Hematopoietic multipotent progenitor cell treated with erythropoietin and hydrocortisone succinate and interleukin-3 and kit ligand, for 6 days (in vitro differentiated cells): ENCODE measurements at places on chromosomes 13 and 19.
A peak's percentile ranks its signal among the peaks of the same experiment; 100 is the strongest.

GRCh38 chr19:20367811-20368294 is 197.7 kb downstream of the ZNF737 start:
- no peak for DNase-seq

DNA sequence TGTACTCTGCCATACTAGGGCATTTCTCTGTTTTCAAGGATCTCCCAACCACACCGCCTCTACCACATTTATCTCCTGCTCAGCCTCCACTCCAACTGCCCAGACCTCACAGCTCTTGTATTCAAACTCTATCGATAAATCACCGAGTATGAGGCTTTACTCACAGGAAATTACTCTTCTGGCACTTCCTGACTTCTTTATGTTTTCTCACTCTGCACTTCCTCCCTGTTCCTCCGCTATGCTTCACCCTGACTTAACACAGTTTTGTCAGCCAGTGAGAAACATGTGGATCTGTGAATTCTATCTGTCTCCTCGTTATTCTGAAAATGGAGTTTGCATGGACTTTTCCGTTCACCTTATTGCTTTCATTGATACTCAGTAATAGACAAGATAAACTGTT is 2.6 kb upstream of the CARD8 start:
- peak; percentile 64 for DNase-seq

- peak; percentile 83 for DNase-seq
Measured at GRCh38 chr19:17424743-17425365, 5.0 kb downstream of the MVB12A start.

DNA sequence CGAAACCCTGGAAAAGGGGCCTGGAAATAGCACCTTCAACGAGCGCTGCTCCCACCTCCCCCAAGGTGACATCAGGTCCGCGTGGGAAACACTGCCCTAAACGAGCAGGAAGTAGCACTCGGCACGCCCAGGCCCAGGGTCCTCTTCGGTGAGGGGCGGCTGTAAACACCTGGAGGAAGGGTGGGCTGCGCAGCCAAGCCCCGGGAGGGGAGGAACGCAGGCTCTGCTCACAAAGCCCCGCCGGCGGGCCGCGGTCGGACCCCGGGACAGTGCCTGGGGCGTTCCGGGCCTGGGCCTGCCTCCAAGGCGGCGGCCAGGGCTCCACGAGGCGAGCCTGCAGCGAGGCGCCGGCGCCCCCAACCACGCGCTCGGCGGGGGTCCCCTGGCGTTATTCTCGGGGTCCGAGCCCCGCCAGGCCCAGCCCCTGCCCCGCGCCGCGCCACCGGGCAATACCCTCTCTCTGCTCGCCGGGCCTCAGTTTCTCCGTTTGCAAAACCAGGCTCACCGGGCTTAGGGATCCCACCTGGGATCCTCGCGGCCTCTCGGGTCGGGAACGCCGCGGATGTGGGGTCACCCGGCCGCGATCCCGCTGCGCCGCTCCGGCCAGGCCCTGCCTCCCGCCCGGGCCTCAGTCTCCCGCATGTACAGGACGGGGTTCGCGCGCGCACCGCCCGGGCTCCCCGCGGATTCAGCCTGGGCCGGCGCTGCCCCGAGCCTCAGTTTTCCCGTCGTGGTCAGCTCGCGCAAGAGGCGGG is 630 bp downstream of the RNF126 start:
- DNase-seq: peak; percentile 83

- DNase-seq: no peak
Measured at GRCh38 chr13:110017379-110017778, 231.0 kb upstream of the IRS2 start.

DNA sequence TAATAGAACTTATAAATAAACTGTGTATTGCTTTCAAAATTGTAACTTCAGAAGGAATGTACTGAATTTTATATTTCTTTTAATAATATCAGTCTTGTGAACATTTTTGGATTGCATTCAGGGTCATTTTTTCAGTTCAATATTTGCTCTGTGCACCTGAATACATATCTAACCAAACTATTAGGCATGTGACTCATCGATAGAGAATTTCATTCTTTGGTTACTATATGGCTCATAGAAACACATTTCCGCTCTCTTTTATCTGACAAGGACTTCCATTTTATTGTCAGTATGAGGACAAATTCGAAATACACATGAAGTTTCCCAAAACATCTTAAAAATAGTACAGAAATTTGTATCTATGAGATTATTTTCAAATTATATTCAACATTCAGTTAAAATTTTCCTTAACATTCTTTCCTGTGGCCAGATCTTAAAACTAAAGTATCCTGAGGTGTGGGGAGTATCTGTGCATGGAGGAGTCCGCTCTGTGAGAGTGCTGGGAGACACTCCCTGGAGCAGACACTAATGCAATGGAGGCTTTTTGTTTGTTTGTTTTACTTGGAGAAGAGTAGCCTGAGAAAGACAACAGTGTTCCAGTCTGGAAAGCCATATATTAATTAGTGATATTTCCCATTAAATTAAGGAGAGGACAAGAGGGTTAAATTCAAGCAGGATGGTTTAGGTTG is 483.6 kb downstream of the PCDH20 start:
- DNase-seq: no peak

GRCh38 chr19:17107546-17108452 is 32.2 kb downstream of the MYO9B start:
- DNase-seq: no peak

DNA sequence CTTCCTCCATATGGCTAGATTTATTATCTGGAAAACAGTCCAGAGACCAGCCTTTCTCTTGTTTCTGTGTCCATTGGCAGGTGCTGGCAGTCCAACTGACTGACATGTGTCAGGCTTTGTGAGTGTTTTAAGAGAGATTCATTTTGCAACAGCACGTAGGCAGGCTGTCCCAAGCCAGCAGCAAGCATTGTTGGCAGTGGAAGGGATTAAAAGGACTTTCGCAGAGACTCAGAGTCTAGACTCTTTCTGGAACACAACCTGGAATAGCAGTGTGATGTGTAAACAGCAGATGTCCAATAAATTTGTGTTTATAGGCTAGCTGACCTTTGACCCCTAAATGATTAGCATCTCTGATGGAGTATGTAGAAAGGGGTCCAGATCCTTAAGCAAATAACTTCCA is 222.2 kb upstream of the SERP2 start:
- no peak for DNase-seq

DNA sequence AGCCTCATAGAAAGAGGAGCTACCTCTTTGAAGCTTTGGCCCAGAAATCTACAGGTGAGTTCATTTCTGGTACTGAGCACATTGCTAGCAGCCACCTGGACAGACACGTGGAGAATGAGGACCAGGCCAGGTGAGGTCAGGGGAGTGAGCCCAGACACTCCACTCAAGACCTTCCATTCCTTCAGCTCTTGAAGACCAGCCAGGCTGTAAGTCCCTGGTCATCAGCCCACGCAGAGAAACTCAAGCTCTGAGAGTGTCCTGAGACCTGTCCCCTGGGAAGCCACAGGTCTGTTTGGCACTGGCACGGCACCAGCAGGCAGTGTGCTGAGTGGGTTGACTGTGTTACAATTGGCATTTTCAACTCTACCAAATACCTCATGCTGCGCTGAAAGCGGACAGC is 27.4 kb downstream of the C13orf42 start:
- DNase-seq: no peak

- DNase-seq: peak; percentile 84
Measured at GRCh38 chr19:56321989-56322440, 7.4 kb upstream of the ZSCAN5A start.

DNA sequence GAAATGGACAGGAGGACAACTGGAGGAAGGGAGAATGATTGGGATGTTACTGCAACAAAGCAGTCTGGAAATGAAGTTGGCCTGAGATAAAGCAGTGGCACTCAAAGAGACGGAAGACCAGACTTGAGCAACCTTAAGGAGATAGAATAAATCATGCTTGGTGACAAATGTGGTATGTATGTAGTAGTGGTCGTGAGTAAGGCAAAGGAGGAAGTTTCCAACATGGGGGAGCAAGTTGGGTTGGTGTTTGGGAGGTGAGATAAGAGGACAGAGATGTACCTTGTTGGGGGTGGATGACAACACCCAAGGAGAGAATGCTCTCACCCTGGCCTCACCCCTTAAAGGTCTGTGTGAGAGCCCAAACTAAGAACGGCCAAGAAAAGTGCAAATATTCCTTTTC is 420.5 kb downstream of the DIAPH3 start:
- DNase-seq: no peak

GRCh38 chr13:98265692-98266551 is 88.9 kb upstream of the RNF113B start:
- DNase-seq: no peak

DNA sequence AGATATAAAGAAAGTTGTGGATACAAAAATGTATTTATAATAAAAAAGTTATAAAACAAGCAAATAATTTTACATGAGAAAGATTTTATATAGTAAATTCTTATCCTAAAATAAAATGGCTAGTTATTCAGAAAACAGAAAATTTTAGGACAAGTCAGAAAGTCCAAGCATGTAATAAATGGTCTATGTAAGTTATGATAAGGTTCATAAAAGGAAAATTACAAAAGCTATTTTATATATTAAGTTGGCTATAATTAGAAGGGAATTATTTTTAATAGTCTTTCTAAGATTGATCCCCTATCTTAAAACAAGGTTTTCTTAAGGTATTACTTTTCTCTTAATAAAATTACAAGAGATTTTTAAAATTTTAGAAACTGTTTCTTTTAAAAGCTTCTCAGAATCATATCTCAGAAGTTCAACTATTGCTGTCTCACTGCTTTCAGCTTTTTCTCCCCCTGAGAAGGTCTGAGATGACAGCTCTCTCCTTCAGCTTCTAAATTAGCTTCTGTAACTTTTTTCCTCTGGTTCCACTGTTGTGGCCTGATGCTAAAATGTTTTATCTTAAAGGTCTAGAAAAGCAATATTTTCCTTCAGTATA is 8.7 kb downstream of the CCDC169 start:
- peak; percentile 49 for DNase-seq

DNA sequence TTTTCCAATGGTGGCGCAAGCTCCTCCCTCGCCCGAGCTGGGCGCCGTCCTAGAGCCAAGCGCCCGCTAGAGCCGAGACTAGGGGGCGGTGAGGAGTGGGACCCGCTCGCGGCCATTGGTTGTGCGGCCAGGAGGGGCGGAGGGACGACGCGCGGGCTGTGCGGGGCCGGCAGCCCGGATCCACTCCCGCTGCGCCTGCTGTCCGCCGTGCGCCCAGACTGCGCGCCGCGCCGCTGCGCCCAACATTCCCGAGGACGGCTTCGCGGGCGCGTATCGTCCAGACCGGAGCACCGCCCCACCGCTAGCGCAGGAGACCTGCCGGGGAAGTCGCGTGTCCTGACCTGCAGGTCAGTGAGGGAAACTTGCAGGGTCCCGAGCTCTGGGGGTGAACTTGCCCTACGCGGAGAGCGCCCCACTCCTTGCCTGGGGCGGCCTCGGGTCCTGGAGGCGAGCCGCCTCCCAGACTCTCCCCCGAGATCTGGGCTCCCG is at the start of gene SERTM1:
TSS of gene SERTM1 (plus strand) at position 183 of the 489 bp plus-strand sequence. CDS start 21,059 bp downstream, outside the sequence.
- peak; percentile 13 for DNase-seq

DNA sequence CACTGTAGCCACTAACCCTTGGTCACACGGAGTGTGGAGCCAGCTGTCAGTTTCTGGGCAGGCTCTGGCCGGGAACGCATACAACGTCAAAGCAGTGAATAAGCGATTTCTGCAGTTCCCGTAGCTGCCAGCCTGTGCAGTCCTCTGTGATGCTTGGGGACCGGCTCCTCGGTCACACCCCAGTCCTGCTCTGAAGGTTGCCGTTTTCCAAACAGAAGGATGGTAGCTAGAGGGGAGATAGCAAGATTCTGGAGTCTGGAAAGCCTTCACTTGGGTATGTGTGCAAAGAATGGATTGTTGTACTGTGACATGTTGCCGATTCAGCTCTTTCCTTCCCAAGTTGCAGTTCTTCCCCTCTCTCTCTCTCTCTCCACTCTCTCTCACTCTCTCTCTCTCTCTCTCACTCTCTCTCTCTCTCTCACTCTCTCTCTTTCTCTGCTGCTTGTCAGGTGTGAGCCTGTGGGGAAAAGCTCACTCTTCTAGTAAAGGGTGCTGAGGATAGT is 38.7 kb upstream of the C1QTNF9 start:
- DNase-seq: peak; percentile 89

- DNase-seq: no peak
Measured at GRCh38 chr19:15240515-15240914, 8.3 kb upstream of the EPHX3 start.

- peak; percentile 86 for DNase-seq
Measured at GRCh38 chr19:2865334-2866100, 1.6 kb upstream of the ZNF556 start.

- peak; percentile 13 for DNase-seq
Measured at GRCh38 chr13:97460004-97460775, 26.2 kb downstream of the RAP2A start.

GRCh38 chr19:14746886-14747285 is 31.5 kb downstream of the ADGRE2 start:
- peak; percentile 48 for DNase-seq

DNA sequence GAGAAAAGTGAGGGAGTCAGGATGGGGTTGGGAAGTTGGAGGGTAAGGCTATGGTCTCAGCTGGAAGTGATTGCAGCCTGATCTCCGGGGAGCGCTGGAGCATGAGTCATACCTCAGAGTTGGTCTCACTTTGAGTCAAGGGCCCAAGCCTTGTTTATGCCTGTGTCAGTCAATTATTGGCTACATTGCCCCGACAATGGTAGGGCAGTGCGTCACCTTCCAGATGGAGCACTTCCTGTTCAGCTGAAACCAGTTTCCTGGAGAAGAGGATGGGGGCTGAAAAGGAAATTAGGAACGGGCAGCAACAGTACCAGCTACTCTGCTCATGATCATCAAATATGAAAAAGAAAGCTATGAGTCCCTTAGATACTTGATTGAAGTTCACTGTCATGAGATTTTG is 60.4 kb downstream of the ADGRE1 start:
- DNase-seq: no peak

DNA sequence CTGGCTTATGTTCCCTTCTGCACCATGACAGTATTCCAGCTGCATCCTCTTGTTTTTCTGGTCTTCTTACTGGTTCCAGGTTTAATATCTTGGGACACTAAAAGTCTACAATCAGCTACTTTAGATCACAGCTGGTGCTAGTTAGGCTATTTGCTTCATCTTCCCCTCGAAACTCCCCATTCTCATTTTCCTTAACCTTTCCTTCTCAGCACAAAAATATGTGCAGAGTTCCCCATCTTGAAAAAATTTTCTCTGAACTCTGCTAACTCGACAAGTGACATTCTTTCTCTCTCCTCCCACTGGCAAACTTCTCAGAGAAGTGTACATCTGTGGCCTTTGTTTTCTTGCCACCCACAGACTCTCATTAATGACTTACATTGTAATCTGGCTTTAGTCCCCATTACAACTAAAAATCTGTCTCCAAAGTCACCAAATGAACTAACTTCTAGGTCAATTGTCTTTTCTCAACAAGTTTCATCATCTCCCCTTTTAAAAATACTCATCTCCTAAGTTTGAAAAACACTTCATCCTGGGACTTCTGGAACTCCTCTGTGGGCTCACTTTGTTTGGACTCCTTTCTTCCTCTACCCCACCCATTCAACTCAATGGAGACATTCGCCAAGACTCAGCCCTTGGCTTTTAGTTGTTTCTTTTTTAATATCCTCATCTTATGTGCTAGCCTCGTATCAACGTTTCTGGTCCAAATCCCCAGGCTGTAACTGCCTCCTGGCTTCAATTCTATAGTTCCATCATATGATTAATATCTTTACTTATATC is 7.1 kb upstream of the KL start:
- DNase-seq: no peak
